Activated CD8-positive, alpha-beta memory T cell treated with anti-CD3 and anti-CD28 coated beads for 24 hours (primary cell): ENCODE measurements at places on chromosomes 6 and 20.

- DNase-seq = no peak
Measured at GRCh38 chr6:17446713-17447112, 53.3 kb downstream of the CAP2 start.

- no peak for DNase-seq
Measured at GRCh38 chr6:168563656-168564055, 122.7 kb downstream of the SMOC2 start.

DNA sequence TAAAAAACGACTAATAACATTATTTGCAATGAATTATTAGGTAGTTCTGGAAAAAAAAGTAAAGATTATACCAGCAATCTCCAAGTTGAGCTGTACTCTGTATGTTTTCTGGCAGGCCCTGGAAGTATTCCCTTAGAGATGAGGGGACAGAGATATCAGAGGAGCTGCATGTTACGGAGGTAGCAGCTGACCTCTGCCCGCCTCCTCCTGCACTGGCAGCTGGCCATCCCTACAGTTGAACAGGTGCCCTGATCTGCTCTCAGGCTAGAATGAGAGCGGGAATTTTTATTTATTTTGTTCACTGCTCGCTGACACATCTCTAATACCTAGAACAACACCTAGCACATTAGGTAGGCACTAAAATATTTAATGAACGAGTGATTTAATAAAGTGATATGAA, 23.1 kb downstream of the FBXL4 start:
- DNase-seq = no peak

GRCh38 chr6:25525078-25525477, 126.9 kb upstream of the SCGN start:
- no peak for DNase-seq

DNA sequence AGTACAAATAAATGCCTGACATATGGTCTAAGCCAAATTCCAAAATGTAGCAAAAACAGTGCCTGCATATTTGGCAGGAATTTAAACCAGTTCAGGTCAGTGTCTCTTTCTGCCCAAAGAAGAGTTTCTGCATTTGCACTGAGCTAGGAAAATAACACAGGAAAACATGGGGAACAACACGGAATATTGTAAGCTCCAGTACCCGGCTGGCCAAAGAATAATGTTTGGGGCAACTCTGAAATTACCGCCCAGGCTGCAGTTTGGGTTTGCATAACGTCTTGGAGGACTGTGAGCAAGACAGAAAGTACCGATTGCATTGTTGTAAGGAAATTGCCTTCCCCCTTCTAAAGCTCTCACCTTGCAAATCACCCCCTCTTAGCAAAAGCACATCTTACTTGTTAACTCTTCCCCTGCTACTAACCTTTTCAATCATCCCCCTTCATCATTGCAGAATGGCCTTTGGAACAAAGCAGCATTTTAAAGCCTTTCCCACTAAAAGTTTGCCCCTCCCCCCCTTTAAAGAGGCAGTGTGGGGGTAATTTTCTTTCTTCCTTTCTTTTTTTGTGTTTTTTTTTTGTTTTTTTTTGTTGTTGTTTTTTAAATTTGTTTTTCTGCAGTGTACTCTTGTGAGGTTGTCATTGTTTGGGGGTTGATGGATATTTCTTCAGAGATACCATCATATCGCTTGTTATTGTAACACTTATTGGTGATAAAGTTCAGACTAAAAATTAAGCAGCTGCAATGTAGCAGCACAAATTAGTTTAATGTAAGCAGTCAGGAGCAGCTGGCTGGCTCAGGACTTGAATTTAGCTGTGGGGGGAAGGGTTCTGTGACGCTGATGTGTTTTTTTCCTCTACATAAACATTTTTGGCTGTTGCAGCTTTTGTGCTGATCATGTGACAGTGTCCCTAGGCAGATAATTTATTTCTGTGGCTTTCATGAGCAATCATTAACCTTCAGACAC, 100.0 kb upstream of the CITED2 start:
- DNase-seq = no peak

DNA sequence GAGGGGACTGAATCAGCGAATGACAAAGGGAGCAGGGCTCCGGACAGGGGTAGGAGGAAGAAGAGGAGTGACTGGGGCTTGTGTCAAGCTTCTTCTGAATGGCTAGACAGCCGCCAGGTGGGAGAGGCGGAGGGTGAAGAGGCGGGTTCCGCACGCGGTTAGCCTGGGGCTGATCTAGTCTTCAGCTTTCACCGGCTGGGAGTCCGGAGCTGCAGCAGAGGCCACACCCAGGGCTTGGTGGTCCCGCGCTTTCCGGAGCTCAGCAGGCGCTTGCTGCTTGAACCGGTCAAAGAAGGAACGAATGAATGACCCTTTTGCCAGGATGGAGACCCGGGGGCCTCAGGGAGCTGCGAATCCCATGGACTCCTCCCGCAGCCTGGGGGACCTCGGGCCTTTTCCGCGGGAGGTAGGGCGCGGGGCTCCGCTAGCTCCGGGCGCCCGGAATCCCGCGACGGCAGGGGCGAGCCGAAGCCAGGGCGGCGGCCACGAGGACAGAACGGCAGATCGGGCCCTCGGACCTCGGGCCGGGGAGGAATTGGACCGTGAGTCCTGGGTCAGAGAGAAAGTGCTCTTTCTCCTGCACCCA, at the start of gene C6orf141:
Gene C6orf141, plus strand, starts transcription at position 177 of the 586 bp plus-strand sequence. Its CDS starts 125 bp downstream, at position 302.
- peak; percentile 63 for DNase-seq

- DNase-seq = no peak
Measured at GRCh38 chr6:142118328-142118727, 14.4 kb upstream of the GJE1 start.

DNA sequence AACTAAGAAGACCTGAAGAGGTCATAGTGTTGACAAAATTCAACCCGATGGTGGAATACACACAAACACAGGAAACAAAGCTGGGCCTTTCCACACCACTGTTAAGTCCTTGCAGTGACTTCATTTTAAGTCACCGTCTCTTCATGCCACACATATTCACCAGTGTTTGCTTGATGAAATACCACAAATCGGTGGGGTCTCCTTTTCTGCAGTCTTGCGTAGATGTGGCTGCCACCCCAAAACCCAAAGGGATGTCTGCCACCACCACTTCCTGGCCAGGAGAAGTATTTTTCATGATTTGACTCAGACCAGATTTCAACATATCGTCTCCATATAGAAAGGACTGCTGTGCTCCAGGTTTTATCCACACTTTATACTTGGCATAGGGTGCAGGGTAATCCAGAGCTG, 11.0 kb upstream of the COL10A1 start:
- DNase-seq = no peak

DNA sequence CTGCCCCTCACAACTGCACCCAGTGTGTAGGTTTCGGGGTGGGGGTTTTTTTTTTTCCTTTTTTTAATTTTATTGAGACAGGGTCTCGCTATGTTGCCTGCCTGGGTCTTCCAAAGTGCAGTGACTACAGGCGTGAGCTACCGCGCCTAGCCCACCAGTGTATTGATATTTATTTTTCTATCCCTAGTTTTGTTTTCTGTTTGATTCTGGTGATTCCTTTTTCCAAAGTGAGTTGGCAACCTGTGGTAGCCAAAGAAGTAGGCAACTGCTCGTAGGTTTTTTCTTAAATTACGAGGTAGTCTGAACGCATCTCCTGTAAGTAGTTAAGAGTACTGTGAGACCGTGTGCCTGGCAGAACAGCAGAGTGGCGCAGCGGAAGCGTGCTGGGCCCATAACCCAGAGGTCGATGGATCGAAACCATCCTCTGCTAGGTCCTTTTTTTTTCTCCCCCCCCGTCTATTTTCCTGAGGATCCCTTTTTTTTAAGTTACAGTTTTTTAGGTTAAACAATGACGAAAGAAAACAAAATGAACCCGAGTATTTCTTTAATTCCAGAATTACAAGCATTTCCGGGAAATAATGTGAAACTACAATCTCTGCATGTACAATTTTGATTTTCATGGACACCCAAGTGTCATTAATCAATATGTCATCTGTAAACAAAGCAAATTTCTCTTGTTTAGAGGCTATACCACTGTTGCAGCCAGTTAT, 78.7 kb upstream of the BTN3A2 start:
- DNase-seq = peak; percentile 93

- DNase-seq = peak; percentile 96
Measured at GRCh38 chr20:45373353-45374100, 4.6 kb downstream of the TP53TG5 start.

DNA sequence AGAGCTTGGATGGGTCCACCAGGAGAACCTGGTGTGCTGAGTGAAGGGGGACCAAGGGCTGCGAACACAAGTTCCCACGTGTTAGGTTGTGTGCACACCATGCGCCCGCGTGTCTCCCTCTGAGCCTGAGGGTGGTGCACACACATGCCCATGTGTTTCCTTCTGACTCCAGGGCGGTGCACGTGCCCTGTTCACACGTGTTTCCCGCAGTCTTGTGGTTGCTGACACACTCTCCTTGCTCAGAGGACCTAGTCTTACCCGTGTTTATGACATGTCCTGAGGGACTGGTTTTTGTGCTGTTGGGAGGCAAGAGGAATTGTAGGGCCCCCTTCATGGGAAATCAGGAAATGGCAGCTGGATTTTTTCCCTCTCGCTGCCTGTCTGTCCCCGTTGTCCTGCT, 36.3 kb upstream of the PCMTD2 start:
- DNase-seq = no peak

DNA sequence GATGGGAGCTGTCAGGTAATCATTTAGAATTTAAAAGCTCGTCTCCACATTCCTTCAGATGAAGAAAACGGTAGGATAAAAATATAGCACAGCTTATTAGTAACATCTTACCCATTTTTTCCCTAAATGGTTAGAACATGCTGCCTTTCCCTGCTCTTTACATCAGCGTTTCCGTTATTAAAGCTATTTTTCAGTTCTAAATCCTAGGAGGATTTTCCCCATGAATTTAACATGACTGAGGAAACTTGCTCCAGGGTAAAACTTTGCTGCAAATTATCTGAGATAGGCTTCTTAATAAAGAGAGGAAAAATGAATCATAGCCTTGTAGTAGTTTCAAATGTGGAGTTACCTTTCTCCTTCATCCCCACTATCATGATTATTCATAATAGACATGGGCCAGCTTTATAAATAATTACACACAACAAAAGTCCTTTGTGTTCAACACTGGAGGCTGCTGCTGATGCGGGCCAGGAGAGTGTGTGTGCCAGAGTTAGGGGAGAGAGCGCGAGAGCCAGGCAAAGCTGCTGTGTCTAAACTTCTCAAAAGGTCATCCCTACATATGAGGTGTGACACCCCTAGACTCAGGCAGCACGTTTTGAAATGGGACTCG, 24.4 kb downstream of the MYLIP start:
- DNase-seq = no peak

DNA sequence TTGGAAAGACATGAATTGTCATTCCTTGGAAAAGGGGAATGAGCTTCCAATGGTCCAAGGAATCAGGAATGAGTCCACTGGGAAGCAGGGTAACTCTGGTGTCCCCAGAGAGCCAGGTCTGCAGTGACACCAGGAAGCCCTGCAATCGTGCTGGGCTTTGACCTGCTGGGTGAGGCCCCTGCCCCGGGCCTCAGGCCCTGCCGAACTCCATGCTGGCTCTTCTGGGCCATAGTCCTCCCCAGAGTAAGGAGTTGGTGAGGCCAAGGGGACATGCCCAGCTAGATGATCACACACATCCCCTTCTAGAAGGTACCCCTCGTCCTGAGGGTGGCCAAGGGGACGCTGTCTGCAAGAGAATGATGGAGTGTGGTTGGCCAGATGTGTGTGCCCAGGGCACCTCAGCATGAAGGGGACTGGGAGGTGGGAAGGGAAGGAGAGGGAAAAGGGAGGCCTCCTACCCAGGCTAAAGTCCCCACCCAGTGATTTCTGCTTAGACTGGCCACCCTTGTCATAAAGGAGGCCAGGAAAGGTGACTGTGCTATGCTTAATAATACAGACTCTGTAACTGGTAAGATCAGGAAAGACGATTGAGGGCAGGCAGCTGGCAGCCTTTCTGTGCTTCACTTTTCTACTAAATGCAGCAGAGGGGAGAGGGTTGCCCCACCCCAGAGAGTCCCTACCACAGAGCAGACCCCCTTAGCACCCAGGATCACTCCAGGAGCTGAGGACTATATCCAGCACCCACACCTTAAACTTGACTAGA, 119.3 kb downstream of the SNX5 start:
- no peak for DNase-seq

DNA sequence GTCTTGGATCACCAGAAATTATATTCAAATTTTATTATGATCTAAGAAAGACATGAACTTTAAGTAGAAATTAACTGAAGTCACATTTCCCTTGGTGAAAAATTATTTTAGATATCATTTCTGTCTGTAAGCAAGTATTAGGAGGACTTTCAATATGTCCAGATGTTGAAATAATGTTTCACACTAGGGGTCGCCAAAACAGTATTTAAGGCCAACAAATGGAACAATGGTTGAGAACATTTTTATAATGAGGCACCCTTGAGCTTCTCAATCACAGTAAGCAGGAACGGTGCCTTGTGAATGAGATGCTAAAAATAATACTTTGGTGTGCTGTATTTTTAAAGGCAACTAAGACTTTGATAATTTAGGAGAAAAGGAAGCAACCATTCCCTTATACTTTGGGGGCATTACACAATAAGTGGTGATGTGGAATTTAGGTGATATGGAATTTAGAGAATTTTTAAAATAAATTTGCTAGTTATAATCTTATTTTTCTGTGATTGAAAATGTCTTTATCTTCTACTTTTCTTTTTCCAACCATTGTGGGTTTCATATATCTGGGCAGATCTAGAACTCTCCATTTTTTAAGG, 9.6 kb upstream of the SF3B5 start:
- no peak for DNase-seq

DNA sequence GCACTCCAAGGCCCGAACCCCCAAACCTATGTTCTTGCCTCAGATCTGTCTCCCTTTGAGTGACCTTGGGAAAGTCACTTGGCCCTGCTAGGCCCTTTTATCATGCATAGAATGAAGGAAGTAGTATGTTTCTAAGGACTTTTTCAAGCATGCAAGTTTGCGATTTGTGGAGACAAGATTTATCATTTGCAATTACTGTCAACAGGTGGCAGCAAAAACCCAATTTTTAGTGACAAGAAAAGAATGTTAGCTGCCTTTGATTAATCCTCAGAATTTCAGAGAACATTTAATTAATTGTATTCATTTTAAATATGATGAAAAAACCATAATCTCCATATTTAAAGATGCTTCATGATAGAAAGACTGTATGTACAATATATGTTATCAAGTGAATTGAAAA, 28.3 kb upstream of the PREP start:
- no peak for DNase-seq

DNA sequence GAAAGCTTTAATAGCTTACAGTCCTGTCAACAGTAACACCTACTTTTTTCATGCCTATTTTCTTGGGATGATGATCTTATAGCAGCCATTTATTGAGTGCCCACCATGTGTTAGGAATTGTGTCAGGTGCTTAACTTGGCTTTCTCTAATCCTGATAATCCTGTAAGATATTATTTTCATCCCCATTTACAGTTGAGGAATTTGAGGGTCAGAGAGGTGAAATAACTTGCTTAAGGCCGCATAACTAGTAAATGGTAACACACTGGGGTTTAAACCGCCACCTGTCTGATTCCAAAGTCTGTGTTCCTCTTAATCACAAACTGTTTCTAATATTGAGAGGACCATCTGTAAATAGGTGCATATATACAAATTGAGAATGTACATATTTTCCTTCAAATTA, 55.5 kb downstream of the NCOA3 start:
- DNase-seq = no peak

GRCh38 chr6:98834060-98835031, at the start of gene POU3F2:
POU3F2 (plus strand) TSS chr6:98834574; CDS start chr6:98834874, 300 bp downstream.
- peak; percentile 78 for DNase-seq

- no peak for DNase-seq
Measured at GRCh38 chr6:137156650-137157049, 16.8 kb downstream of the IL22RA2 start.

GRCh38 chr20:23410916-23411695, 10.2 kb downstream of the NAPB start:
- DNase-seq = no peak

- no peak for DNase-seq
Measured at GRCh38 chr6:87716928-87717614, 15.0 kb upstream of the AKIRIN2 start.
